ENCODE measurements at places on chromosomes 3 and 15.

DNA sequence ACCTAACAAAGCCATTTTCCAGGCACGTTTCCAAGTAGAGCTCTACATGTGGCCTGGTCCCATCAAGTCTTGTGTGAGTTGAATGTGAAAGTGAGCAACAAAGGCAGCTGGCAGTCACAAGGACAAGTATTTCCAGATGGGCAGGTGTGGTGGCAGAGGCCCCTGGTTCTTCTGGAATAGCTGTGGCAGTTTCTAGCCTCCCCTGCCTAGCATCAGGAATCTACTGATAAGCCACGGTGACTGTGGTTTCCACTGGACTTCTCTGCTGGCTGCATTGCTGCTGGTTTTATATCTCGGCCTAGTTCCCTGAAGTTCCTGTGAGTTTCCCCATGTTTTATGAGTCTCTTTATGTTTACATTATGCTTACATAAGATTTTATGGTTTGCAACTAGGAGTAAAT is 117.7 kb downstream of the GOLIM4 start:
- DNase-seq = no peak

- no peak for DNase-seq
Measured at GRCh38 chr15:94015324-94015723, 216.0 kb upstream of the MCTP2 start.

GRCh38 chr15:39434163-39434562 is 146.7 kb upstream of the THBS1 start:
- DNase-seq = no peak

- no peak for DNase-seq
Measured at GRCh38 chr3:127158614-127159229, 34.2 kb upstream of the PRR23E start.

DNA sequence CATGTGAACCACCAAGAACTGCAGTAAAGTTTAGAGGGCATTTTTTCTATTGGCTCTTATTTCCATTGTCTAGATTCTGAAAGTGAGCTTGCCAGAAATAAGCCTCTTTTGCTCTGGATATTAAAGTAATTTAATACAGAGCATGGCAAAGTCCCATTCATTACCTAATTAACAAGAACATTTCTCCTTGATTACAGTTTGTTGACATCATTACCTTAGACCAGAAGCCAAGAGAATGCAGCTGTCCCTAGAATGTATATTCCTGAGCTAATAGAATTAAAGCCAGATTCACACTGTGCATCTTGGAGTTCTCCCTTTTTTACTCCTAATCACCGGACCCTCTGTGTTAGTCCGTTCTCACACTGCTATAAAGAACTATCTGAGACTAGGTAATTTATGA is 46.4 kb upstream of the TM4SF4 start:
- DNase-seq = no peak

GRCh38 chr3:106691476-106691875 is 685.8 kb upstream of the CCDC54 start:
- DNase-seq = no peak

DNA sequence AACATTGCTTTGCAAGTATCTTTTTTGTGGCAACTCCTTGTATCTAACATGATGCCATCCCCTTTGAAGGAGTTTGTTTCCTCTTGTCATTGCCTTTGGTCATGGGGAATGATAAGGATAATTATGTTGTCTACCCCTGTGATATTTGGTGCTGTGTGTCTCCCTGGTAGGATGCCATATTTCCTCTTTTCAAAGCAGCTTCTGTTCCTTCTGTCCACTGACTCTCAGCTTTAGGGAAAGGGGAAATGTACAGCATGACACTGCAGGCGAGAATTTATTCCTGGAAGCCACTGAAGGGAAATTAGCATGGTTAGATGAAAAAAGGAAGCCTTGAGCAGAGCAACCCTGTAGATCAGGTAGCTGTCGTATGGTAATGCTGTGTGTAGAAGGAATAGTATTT is 576.7 kb downstream of the CADM2 start:
- no peak for DNase-seq

DNA sequence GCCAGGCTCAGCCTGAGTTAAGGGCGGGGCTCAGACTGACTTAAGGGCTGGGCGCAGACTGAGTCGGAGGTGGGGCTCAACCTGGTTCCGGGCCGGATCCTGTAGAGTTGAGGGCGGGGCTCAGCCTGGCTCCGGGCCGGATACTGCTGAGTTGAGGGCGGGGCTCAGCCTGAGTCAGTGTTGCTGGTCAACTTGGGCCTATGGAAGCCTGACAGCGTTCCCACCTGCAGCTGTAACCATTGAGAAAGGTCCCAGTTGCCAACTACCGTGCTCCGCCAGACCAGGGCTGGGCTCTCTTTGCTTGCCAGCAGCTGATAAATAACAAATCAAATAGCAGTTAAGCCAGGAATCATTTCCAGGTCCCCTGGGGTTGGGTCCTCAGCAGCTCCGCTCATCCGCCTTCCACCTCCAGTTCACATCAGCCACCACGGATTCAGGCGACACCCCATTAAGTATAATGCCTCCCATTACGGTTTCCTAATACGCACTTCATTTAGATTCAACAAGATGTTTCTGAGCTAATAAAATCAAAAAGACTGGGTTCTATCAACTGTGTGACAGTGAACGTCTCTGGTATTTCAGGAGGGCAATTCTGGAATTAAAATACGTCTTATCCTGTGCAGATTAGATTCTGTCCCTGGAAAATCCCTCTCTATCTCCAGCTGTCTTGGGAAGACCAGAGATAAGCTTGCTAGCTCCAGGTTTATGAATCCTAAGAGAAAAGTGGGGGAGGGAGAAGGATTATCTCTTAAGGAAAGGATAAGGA is 7.3 kb downstream of the GRIP2 start:
- no peak for DNase-seq

GRCh38 chr3:61371123-61371522 is 119.9 kb upstream of the FHIT start:
- DNase-seq = no peak

- no peak for DNase-seq
Measured at GRCh38 chr15:55970286-55970685, 23.1 kb downstream of the NEDD4 start.

- no peak for DNase-seq
Measured at GRCh38 chr15:62568702-62569101, 403.6 kb upstream of the C2CD4B start.

DNA sequence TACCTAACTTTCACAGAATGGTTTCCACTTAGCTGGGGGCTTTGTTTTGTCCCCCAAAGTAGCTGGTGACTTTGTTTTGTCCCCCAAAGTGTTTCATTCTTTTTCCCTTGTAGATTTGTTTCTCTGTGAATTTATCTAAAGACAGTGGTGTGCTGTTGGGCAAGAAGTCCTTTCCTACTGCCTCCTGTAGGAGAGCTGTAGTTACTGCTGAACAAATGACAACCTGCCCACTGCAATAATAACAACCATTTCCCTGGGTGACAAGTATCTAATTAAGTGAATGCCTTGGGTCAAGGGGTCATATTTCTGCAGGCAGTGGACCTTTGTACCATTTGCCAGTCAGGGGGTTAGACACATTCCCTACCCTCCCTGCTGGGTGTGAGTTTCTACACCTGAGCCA is 125.4 kb upstream of the BFSP2 start:
- DNase-seq = no peak

DNA sequence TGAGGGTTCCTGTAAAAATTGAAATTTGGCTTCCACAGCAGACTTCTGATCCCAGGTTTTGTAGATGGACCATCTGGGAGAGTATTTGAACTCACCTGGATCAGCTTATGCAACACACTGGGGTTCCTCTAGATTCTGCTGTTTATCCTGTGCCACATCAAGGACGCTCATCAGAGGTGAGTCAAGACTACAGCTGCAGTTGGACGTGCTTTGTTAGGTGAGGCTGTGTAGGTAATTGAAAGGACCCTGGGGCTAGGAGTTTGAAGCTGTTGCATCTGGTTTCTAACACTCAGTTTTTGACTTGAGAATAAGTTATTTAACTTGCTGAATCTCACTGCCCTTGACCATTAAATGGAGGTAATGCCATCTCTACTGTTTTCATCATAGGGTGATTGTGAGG is 394.2 kb downstream of the EDEM1 start:
- no peak for DNase-seq

DNA sequence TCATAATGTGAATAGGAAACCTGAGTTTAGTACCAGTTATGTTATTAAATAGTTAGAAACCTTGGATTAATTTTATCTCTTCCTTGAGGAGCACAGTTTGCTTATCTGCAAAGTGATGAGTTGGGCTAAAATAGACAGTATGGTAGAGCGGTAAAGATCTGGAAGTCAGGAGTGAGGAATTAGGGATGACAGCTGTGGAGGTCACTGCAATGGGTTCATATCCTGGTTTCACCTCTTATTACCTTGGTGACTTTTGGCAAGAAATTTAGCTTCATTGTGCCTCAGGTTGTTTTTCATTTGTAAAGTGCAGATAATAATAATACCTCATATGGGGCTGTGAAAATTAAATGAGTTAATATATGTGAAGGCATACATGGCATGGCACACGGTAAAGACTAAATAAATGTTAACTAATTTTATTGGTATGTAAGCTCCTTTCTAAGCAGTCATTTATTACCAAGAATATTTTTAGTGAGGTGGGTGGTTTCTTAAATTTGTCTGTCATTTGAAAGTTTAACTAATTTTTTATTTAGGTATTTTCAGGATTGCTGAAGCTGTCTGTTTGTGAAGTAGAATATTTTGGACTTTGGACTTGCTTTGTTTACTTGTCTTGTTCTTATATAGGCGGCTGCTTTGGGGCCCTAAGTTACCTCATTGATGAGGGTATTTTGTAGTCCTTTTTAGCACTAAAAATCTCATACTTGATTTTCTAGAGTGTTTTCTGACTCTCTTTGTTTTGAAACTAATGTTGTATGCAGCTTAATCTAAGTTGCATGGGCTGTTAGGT is 41.8 kb downstream of the SLMAP start:
- DNase-seq = no peak

GRCh38 chr15:65651831-65652749 is 30.4 kb downstream of the SLC24A1 start:
- no peak for DNase-seq

GRCh38 chr3:123081718-123082369 is 15.0 kb downstream of the PDIA5 start:
- DNase-seq = no peak

- DNase-seq = no peak
Measured at GRCh38 chr3:172461530-172462138, 13.4 kb upstream of the GHSR start.

GRCh38 chr3:59456852-59457485 is 407.1 kb upstream of the CFAP20DC start:
- no peak for DNase-seq

DNA sequence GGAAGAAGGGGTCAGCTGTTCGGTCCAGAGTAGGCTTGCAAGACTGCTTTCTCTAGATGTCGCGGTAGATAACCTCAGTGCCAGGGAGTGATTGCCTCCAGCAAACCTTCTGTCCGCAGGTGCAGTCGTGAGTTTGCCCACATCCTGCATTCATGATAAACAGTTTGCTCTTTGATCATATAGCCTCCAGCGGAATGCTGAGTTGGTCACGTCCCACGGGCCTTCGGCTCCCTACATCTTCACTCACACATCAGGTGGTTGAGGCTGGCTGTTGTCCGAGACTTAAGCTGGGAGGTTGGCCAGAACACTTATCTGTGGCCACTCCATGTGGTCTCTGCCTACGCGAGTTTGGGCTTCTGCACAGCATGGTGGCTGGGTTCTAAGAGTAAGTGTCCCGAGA is 62.1 kb upstream of the NR2C2 start:
- DNase-seq = no peak

DNA sequence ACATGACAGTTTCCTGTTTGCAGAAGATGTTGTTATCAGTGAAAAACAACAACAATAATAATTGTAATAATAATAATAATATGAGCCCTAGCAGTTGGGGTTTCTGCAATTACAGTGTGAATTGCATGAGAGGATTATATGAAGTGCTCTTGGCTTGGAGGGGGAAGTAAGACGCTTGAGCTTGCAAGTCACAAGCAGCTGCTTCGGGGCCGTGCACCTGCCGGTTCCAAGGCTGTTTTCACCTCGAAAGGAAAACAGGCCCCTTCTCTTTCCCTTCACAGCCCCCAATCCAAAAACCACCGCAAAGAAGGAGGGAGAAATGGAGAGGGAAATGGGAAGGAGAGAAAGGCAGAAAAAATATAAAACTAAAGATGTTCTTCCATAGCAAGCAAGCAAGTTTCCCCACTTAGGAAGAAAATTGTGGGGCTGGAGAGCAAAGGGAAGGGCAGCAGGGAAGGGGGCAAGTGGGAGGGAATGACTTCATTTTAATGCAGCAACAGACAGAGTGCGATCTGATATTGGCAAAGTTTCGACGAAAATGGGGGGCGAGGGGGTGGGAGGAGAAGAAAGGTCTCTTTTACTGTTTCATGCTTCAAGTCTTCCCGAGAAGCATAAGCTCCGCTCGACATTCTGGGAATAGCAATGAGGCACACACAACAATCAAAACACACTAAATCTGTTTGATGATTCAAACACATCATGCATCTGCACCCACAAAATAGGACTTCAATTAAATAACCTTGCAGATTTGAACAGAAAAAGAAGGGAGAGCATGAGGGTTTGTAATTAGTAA is 284.2 kb upstream of the ATP11B start:
- no peak for DNase-seq

GRCh38 chr3:32239307-32240158 is 1.1 kb downstream of the CMTM8 start:
- no peak for DNase-seq

DNA sequence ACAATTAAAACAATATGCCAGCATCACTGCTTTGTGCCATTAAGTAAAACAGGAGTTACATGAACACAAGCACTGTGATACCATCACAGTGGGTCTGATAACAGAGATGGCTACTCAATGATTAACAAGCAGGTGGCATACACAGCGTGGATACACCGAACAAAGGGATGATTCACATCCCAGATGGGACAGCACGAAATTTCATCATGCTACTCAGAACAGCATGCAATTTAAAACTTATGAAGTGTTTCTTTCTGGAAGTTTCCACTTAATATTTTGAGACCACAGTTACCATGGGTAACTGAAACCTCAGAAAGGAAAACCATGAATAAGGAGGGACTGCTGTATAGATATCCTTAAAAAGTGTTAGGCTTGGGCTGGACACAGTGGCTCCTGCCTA is 44.5 kb downstream of the SLC24A1 start:
- DNase-seq = no peak

DNA sequence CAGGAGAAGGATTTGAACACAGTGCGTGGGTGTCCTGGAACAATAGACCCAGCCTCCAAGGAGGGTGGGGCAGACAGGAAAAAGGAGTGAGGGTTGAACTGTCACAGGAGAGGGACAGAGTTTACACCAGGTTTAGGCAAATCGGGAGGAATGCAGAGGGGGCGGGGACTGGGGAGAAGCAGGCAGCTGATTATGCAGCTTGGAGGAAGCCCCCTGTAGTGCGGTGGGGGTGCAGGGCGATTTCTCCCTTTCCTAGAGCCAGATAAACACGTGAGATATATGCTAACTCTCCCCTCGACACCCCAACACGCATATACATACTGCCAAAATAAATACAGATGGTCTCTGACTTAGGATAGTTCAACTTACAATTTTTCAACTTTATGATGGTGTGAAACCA is 108.6 kb upstream of the PRR20G start:
- DNase-seq = no peak

DNA sequence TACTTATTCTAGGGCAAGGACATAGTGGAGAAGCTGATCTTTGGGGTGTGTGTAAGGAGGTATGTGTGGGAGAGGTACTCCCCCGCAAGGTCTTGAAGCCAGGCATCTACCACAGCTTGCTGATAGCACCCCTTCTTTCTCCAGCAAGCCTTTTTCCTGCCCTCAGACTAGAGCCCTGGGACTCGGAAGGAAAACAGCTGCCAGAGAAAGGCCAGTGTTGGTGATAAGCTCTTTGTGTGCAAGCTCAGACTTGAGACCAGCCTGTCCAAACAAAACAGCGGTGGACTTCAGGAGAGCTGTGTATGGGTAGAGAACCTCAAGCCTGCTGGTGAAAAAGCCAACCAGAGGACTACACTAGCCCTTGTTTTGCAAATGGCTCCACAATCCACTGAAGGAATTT is 1028.6 kb downstream of the MCTP2 start:
- no peak for DNase-seq
